ENCODE measurements at places on chromosomes 16 and 17.

DNA sequence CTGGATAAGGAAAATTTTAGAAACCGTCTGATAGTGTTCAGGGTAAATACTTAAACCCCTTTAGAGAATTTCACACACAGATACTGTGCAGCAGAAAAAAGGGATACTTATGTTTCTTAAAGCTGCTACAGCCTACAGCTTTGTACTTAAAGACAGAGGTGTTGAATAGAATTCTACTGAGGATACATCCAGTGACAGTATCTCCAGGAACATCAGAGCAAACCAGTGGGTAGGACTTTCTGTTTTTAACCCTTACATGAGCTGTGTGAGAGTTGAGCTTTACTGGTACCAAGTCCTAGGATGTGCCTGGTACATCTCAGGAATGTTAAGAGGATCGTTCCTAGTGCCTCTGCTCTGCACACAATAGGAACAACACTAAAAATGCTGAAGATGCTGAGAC, 191.5 kb downstream of the FTO start:
- no peak for DNase-seq

GRCh38 chr16:78773291-78773702, 673.8 kb downstream of the WWOX start:
- no peak for DNase-seq

DNA sequence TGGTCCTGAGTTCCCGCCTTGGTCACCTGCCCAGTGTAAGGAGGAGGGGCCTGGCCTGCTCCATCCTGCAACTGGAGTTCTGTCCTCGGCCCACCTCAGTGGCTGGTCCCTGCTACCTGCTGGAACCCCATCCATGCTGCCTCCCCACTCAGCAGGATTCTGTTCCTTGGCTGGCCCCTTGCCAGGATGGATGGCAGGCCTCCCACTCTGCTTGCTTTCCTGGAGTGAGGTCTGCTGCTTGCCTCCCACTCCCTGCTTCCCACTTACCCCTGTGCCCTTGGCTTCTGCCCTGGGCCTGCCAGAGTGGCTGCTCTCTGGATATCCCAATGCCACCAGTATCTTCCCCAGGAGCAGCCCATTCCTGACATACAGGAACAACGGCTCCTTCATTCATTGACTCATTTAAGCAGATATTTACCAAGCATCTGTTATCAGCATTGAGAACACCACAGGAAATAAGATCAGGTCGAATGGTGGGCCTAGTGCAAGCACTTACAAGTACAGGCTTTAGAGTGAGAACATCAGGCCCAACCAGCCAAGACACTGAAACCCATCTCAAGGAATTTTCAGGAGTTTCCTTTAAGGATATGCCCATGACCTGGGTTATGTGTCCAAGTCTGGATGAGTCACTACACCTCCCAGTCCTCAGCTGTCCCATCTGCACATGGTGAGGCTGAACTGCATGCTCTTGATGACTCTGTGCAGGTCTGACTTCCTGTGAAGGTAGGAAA, 17.0 kb upstream of the RPRML start:
- DNase-seq: no peak

- peak; percentile 89 for DNase-seq
Observed at GRCh38 chr16:10385725-10386516, at the start of gene ATF7IP2. Gene ATF7IP2, plus strand, starts transcription at chr16:10386061. Its CDS starts 44,560 bp downstream, at chr16:10430621.

DNA sequence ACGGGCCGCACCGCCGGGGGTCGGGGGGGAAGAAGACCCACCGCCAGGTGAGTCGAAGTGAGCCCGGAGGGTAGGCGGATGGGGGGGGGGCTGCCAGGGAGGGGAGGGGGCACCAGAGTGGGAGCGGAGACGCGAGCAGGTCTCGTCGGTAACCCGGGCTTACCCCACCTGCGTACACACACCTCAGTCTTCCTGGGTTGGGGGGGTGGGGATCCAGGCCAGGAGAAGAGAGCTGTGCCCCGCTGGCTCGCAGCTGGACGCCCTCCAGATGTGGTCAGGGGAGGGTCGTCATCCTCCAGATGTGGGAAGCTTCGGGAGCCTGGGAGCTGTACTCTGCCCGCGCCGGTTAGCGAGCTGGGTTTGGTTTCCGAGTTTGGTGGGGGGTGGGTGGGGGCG, 1.2 kb downstream of the CACNA1G start:
- no peak for DNase-seq

DNA sequence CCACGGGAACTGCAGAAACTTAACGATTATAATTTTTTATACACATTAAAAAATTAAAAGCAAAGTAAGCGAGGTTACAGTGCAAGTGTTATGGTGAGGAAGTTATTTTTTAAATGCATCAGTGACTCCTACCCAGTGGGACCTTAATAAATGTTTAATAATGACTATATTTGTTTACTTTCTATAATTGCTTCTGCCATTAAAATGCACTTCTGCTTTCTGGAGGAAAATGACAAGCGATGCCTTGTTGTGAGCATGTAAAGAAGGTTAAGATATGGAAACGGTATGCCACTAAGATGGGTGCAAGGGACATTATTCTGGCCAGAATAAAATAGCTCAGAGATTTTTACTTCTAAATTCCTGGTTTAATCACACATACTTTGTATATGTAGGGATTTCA, 252.1 kb downstream of the CDH11 start:
- no peak for DNase-seq

- peak; percentile 75 for DNase-seq
Observed at GRCh38 chr17:82241183-82241925, 12.5 kb downstream of the SLC16A3 start.

DNA sequence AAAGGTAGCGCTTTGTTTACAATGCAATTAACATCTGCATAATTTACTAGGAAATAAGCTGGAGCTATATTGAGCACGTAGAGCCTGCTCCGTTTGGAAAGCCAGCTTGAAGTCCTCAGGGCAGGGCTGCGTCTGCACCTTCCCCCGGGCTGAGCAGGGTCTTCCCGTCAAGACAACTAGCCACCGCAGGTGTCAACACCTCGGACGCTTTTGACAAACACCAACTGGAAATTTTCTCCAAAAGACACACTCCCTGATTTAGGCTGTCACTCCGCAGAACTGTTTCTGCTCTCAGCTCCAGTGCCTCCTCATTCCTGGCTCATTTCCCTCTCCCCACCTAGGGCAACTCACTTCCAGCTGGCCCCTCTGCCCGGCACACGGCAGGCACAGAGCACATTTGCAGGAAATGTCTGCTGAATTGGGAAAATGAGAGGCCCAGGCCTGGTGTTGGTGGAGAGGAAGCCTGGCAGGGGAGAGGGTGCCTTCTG, 170.3 kb downstream of the MAF start:
- DNase-seq: no peak

DNA sequence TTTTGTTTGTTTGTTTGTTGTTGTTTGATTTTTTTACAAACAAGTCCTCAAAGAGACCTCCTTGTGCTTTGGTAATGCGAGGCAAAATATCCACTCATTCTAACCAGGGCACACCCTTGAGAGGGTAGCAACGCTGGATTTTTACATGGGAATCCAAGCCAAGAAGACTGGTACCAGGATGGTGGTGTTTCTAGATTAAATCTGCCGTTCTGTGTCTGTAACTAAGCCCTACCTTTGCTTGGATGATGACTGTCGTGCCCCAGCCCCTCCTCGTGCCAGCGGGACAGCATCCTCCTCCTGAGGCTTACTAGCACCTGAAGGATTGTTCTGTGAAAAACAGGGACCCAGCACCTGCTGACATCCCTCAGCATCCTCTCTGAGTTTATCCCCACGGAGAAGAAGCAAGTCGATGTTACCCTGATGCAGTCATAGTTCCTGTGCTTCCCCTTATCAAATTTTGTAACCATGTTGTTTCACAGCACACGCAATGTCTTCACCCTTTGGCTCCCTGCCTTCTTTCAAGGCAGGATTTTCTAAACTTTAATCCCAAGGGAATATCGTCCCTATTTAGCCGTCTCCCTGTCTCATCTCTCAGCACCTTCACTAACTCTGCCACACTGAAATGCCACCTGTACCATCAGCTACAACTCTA, 5.1 kb upstream of the HSBP1 start:
- no peak for DNase-seq

- DNase-seq: peak; percentile 73
Observed at GRCh38 chr17:16940116-16940881, 31.6 kb downstream of the TNFRSF13B start.

DNA sequence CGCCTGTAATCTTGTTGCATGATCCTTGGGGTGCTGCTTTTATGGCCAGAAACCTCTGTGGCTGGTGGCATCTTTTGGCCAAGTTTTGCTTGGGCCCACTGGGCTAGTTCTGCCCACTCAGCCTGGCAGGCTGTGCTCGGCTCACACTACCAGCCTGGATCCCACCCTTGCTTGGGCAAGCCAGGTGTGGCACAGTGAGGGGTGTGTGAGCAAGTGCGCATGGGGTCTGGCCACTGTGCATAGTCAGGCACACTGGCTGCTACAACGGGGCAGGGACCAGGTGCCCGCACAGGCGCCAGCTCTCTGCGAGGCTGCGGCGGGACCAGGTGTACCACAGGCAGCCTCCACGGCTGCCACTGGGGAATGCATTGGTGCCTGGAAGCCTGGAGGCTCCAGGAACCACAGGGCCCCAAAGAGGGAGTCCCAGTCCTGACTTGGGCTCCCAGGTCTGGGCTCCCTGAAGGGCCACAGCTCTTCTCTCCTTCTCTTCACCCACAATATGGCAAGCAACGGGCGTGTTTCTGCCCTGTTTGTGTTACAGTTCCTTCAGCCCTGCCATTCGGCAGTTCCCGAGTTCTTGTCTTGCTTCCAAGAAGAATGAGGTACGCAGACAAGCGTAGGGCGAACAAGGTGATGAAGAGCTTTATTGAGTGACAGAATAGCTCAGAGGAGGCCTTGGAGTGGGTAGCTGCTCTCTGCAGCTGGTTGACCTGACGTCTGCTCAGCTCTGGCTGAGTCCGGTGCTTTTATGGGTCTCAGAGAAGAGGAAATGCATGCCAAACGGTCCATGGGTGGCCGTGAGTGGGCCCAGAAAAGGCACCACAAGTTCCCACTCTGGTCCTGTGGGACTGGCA, 26.7 kb upstream of the PRM1 start:
- DNase-seq: no peak

DNA sequence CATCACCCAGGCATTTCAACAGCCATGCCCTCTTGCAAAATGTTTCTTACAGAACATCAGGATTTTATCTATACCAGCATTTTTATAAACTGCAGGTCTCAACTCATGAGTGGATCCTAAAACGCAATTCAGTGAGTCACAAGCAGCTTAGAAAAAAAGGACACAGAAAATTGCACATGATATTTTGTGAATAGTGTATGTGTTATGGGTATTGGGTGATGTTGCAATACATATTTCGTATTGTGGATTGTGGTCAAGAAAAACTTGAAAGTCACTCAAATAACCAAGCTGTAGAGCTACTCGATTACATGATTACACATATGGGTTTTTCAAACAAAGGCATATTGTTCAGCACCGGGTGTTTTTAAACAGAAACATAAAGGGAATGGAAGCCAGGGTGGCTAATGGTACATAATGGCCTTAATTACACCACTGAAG, 1.4 kb downstream of the WIPI1 start:
- no peak for DNase-seq

- DNase-seq: peak; percentile 73
Observed at GRCh38 chr16:86806838-86807351, 228.5 kb downstream of the FOXL1 start.

- no peak for DNase-seq
Observed at GRCh38 chr17:48526608-48527546, 3.9 kb downstream of the HOXB1 start.

GRCh38 chr17:70049801-70050591, 25.0 kb upstream of the KCNJ16 start:
- no peak for DNase-seq

GRCh38 chr16:4345836-4346781, 5.0 kb downstream of the PAM16 start:
- no peak for DNase-seq

DNA sequence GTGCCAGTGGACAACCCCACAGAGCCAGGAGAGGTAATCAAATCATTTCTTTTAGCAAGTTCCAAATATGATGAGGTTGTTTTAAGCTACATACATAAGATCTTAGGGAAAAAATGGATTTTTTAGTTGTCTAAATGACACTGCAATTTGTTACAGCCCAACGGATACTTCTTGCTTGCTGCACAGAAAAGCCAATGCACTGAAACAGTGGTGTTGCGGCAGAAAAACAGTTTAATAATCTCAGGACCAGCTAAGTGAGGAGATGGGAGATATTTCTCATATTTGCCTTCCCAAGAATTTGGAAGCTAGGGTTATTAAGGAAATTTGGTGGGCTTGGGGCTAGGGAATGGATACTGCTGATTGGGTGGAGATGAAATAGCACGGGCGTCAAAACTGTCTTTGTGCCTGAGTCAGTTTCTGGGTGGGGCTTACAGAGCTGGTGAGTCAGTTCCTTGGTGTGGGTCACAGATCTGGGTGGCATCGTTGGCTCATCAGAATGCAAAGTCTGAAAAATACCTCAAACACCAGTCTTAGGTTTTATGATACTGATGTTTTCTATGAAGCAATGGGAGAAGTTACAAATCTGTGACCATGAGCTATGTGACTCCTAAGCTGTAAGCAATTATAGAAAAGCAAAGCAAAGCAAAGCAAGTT, 255.4 kb downstream of the IRX3 start:
- no peak for DNase-seq

- DNase-seq: no peak
Observed at GRCh38 chr17:80649672-80650330, 105.2 kb downstream of the RPTOR start.

DNA sequence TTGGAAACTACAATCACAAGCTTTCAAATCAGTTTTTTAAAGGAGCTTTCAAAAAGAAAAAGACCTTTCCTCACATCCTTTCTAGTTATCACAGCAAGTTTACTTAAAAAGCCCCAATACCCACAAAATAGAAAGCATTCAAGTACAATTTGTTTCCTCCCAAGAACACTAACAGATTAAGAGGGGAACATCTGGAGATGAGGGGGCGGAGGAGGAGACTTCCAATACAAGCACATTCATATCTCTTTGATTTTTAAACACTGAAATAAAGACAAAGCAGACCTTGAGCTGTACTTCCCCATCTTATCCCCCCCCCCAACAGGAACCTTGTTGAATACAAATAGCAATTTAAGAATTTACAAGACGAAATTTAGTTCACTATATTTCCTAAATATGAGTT, 2.0 kb downstream of the YWHAE start:
- no peak for DNase-seq

DNA sequence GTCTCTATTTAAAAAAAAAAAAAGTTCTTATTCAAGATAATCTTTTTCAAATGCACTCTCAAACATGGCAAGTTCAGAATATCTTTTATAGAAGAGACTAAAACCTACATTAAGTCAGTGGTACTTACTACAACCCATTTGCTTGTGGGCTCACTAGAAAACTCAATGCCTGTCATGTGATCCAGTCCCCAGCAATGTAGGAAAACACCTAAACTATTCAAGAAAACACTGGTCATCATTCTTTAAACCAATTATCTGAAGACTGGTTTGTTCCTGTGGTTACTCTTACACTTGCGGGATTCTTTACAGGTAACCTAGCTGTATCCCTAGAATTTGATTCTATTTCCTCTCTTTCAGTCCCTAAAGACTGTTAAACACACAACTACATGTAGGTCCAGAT, 19.6 kb downstream of the MED13 start:
- DNase-seq: no peak

All from lower leg skin (tissue), 4 donors.